ENCODE measurements at places on chromosomes 5 and 9.

GRCh38 chr5:143678148-143678905 is 133.6 kb upstream of the HMHB1 start:
- no peak for DNase-seq

DNA sequence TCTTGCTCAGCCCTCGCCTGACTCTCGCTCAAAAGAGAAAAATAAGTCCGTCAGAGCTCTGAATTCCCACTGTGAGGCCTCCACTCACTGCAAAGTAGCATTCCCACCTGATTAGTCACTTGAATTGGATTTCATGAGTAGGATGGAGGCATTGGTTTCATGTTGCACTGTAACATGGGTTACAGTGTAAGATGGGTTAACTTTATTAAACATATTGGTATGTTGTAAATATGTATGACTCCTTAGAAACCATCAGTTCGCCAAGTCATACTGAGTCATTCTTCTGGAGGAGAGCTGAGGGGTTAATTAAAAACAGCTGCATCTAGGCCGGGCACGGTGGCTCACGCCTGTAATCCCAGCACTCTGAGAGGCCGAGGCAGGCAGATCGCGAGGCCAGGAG is 93.8 kb upstream of the BNC2 start:
- DNase-seq: no peak

- no peak for DNase-seq
Measured at GRCh38 chr5:90934091-90934719, 375.6 kb downstream of the ADGRV1 start.

DNA sequence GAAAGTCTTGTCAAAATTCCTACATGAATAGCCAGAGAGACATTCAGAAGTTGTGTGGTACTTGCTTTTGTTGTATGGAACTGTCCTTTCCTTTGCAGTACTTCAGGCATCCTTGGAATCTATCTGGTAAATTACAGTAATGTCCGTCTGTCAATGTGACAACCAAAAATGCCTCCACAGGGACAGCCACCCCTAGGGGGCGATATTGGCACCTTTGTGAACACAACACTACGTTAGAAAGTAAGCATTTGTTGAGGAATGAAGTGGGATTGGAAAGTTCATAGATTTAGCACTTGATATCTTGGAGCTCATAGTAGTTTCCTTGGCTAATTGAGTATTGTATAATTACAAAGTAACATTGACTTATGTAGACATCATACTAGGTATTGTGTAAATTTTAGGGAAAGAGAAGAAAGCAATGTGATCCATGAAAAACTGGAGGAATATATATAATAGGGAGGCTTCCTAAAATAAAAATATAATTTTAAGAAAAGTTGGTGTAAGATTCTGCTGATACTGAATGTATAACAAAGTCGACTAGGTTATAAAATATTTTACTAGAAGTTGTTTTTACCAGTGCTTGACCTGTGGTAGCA is 32.7 kb downstream of the TMEFF1 start:
- DNase-seq: peak; percentile 55

DNA sequence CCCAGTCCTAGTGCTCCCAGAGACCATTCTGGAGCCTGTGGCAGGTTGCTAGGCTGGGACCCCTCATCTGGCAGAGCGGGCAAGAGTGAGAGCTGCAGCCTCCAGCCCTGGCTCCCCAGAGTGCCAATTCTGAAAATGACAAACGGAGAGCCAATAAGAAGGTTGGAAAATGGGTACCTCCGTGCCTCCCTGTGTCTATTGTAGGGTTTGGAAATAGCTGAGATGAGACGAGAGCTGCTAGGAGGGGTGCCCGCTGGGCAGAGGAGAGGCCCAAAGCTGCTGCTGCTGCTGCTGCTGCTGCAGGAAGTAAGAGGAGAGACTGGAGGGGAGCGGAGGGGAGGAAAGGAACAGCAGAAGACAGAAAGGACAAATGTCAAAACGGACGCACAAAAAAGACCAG is 36.0 kb upstream of the FUBP3 start:
- DNase-seq: no peak

DNA sequence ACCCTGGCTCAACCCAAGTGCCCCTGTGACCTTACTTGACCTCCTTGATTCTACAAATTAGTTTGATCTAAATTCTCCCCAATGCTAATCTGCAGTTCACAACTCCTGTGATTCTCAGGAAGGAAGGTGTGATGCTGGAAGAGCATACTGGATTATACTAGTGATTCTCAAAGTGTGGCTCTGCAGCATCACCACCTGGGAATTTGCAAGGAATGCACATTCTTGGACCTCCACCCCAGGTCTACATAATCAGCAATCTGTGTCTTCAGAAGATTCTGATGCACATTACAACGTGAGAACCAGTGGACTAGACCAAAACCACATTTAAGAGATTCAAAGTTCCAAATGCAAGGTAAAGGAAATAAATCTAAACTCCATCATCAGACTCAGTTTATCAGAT is 198.6 kb downstream of the AGTPBP1 start:
- no peak for DNase-seq

- no peak for DNase-seq
Measured at GRCh38 chr5:127398508-127398907, 107.9 kb downstream of the MEGF10 start.

DNA sequence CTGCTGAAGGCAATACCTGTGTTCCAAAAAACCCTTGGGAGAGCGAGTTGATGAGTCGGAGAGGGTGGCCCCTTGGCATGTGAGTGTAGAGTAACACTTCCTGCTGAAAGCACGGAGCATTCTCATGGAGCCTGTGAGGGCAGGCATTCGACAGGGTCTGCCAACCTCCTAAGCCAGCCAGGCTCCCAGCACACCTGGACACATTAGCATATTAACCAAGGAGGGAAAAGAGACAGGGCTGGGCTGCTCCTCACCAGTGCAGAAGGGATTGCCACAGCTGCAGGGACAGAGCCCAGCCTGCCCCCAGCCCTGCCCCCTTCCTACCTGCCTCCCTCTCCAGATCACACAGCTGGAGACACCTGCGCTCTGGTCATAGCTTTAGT is 46.4 kb upstream of the SEMA4D start:
- DNase-seq: no peak

DNA sequence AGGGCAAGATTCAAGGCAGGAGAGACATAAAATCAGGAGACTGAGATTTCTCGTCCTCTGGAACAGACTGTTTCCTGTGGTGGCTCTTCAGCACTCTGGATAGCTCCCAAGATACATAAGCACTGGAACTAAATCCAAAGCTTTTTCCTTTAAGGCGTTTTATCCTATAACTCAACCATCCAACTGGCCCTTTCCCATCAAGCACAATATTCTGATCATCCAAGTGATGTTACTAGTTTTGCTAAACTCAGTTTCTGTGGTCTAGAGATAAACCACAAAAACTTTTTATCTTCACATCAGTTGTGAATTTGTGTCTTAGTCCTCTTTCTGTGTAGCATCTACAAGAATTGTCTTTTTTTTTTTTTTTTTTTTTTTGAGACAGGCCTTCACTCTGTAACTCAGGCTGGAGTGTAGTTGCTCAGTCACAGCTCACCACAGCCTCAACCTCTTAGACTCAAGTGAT is 299.4 kb downstream of the COX7C start:
- no peak for DNase-seq

GRCh38 chr5:138138949-138139780 is at the start of gene NME5:
Gene NME5 (minus strand): TSS chr5:138139428. CDS start chr5:138138780, 648 bp downstream.
- DNase-seq: no peak

DNA sequence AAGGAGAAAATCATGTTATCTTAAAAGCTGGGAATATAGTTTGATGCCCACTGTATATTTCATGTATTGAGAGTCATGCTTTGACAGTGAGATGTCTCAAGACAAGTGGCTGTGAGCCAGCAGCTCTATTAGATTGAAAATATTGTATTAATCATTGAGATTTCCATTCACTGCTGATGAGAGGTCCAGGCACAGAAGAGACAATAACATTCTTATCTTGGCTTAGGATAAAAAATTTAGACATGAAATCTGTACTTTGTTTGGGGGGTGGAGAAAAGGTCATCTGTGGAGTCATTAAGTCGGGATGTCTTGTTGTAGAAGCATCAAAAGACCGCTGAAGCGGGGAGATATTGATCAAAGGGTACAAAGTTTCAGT is 97.9 kb upstream of the EQTN start:
- no peak for DNase-seq

DNA sequence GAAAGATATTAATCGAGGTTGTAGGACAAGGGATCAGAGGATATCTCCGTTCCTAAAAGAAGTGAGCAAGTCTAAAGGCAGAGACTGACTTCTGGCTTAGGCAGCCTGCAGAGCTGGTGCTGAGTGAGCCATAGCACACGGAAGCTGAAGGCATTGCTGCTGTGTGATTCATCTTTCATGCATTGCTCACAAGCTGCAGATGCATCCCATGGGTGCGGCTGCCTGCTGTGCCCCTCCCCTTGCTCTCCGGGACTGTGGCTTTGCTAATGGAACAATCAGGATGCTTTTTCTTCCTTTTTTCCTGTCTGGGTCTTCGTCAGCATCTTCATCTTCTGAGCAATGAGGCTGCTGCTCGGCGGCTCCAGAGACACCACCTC is 341.4 kb downstream of the DIRAS2 start:
- no peak for DNase-seq

DNA sequence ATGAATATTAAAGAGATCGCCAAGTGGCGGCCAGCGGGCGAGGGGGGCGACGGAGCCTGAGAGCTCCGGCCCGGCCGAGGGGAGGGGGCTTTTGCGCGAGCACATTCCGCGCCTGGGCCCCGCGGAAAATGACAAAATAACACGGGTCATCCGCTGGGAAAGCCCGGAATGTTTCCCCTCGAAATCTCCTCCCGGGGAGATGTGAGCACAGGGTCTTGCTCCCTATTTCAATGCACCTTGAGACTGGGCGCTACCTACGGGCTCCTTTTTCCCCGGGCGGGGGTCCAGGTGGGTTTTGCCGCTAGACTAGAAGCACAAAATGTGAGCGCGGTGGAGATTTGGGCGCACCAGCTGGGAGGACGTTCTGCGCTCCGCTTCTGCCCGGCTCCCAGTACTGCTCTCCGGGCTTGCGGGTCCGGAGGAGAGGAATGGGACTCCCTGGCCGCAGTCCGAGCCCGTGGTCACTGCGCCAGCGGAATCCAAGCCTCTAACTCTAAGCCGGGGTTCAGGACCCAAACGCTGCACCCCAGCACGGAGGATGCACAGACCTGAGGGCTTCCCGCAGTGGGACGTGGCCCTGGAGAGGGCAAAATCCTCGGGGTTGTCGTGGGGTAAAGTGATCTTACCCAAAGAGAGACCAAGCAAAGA is 2.8 kb upstream of the PRDM12 start:
- DNase-seq: no peak

GRCh38 chr9:8085986-8086385 is 286.4 kb upstream of the DMAC1 start:
- no peak for DNase-seq

- no peak for DNase-seq
Measured at GRCh38 chr9:31745886-31746285, 638.6 kb upstream of the ACO1 start.

GRCh38 chr9:4939118-4939561 is 45.9 kb upstream of the JAK2 start:
- DNase-seq: no peak

GRCh38 chr9:14347406-14348122 is 33.6 kb upstream of the NFIB start:
- no peak for DNase-seq

DNA sequence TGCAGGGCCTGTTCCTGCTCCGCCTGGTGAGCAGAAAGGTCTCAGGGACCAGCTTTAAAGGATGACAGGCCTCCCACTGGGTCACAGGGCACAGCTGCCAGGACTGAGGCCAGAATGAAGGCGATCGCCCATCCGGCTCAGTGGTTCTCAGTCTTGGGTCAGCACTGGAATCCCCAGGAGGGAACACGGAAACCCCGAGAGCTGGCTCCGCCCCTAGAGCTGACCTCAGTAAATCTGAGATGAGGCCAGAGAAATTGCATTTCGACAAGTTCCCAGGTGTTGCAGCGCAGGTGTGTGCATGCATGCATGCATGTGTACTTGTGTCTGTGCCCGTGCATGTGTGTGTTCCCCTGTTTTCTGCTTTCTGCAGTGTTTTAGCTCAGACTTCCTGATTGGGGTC is 47.2 kb upstream of the KCNMB1 start:
- no peak for DNase-seq

DNA sequence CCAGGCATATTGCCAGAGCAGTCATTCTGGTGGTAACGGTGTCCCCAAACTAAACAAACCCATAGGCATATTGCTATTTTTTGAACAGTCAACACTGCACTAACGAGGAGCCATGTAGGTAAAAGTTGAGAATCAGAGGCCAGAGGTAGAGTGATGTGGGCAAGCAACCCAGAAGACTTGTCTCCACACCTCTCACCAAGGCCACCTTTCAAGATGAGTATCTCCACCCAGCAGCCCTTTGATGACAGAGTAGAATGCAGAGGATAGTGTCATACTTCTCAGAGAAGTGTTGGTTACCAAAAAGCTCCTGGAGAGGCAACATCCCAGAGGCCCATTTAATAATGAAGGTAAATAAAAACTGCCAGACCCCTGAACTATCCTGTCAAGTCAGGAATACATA is 63.9 kb downstream of the FCHO2 start:
- DNase-seq: no peak

GRCh38 chr5:57302164-57302563 is 128.3 kb downstream of the GPBP1 start:
- DNase-seq: peak; percentile 45

- DNase-seq: no peak
Measured at GRCh38 chr5:111514087-111514486, 1.8 kb upstream of the STARD4 start.

DNA sequence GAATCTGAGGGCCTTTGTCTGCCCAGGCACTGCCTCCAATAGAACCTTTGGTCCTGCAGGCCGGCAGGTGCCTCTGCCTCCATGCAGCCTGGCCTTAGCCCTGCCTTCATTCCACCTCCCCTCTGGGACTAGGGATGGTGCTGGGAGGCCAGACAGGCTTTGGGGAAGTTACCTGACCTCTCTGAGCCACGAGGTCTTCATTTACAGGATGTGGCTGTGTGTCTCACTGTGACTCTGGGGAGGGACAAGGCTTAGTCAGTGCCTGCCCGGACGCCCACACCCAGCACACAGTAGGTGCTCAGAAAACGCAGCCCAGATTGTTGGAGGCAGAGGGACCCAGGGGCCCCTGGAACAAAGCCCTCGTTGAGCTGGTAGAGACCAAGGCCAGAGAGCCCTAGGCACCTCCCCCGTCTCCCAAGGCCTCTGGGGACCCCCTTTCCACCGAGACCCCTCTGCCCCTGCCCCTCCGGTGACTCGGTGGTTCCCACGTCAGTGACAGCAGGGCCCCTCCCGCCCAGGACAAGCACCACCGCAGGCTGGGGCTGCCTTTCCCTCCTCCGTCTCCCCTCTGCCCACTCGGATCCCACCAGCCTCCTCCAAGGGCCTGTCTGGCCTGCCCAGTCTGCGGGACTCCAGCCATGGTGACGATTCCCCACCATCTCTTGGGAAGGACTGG is 46.9 kb upstream of the EGFL7 start:
- DNase-seq: no peak

DNA sequence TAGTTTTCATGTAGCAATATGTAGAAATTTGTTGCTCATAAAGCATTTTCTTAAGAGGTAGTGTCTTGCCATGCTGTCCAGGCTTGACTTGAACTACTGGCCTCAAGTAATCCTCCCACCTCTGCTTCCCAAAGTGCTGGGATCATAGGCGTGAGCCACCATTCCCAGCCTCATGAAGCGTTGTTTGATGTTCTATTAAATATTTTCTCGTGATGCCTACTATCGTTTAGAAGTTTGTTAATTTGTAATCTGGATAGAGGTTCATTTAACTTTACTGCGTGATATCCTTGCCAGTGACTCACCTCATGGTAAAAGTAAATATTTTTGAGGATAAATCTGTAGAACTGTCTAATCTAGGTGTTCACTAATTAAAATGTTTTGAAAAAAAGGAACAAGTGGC is 82.6 kb downstream of the VCAN start:
- no peak for DNase-seq

GRCh38 chr5:159189310-159189709 is 20.0 kb downstream of the RNF145 start:
- no peak for DNase-seq
